Bone marrow (tissue), 2 donors: ENCODE measurements at places on chromosomes 5 and 9.

DNA sequence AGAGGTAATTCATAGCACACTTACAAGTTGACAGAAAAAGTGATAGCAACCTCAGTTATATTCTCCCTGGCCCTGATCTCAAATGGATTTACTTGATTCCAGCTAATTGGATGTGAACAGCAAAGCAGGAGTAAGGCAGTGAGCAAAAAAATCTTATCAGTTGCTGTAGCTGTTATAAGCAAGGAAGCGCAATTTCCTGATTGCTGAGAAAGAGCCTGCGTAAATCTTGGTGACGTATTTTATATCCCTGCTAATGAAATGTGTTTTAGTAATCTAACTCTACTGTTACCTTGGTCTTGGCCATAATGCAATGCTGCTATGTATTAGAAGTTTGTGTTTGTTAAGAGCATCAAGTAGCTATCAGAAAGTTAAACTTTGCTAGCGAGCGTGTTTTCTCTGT lies 661.2 kb upstream of the SEMA6A start:
- DNase-seq: no peak

GRCh38 chr9:28758341-28758740 lies 1185.1 kb upstream of the C9orf72 start:
- DNase-seq: no peak

- DNase-seq: no peak
These were observed 1.0 kb downstream of the FOCAD start for GRCh38 chr9:20684875-20685696.

DNA sequence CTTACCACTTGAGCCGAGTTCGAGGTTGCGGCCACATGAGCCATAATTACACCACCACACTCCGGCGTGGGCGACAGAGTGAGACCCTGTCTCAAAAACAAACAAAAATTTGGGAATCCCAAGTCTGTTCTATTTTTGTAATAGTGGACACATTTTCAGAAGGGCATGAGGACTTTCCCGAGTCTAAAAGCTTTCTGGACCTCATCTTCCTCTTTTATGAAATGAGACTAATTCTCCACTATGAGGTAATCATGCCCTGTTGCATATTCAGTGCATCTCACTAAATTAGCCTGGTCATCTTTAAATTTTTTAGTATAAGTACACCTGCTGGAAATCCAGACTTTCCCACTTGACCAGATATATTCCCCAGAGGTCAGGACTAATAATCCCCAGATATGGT lies 55.7 kb downstream of the GGTA1 start:
- DNase-seq: no peak

DNA sequence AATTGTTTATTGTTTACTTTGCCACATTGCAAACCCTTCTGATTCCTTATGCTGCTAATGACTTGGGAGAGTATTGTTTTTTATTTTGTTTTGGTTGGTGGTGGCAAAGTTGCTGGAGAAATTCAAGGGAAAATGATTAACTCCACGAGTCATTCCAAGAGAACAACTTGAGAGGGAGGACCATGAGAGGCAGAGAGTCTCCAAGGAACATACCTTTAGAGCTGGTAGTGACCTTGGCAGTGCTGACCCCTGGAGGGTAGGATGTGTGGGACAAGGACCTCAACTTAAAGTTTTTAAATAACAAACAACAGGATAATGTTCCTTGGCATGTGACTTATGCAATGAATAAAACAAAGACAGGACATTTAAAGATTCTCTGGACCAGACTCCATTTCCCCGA lies 139.7 kb downstream of the LRRC70 start:
- DNase-seq: no peak

DNA sequence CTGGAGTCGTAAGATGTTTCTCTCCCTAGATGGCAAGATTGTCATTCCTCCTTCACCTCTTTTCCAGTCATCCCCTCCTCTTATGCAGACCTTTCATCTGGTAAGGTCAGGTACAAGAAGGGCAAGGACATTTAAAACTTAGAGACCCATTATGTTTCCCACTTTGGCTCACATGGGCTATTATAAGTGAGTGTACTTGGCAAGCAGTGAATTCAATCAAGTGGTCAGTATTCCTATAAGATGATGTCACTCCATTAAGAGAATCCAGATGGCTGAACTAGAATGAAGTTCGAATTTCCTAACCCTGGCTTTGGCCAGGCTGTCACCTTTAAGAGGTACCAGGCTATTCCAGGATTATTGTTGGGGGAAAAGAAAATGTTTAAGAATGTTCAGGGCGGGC lies 32.2 kb downstream of the ZNF131 start:
- DNase-seq: no peak

DNA sequence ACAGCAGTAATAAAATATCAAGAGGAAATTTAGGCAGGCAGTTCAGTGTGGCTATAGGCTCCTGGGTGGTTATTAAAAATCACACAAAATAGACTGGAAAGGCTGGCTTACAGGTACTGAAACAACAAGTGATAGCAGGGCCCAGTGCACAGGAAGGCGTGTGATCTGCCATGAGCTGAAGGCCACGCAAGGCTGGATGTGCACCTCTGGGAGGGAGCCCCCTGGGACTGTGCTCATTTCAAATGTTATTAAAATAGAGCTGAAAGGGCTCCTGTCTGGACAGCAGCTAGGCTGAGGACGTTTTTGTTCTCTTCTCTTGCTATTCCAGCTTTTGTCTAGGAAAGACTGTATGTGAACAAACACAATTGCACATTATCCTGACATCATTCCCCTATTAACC lies 324.3 kb upstream of the RFX3 start:
- DNase-seq: no peak
